ENCODE measurements at places on chromosomes 16 and 17. TPM values are rescaled to one million over a fixed set of nuclear protein-coding genes. Genes with fewer than 3 reads are reported as not detected.

CX3CL1 gene
- not detected for total RNA-seq

SULT1A2 gene
- not detected for total RNA-seq

SLFN12L gene
- total RNA-seq: not detected

MYH11 gene
- 0.10 TPM for total RNA-seq

ZNF423 gene
- total RNA-seq: 149 TPM

GRN gene
- 88.7 TPM for total RNA-seq

KRT31 gene
- not detected for total RNA-seq

CXCL16 gene
- total RNA-seq: not detected

TP53I13 gene
- 14.3 TPM for total RNA-seq

NFATC2IP gene
- 59.6 TPM for total RNA-seq

DEXI gene
- total RNA-seq: 37.3 TPM

SBK1 gene
- 117 TPM for total RNA-seq

CLEC18B gene
- 1.6 TPM for total RNA-seq

MT1X gene
- total RNA-seq: 9.5 TPM

PCGF2 gene
- total RNA-seq: 70.1 TPM

CHST6 gene
- 4.0 TPM for total RNA-seq

IL21R gene
- total RNA-seq: 0.86 TPM

KREMEN2 gene
- total RNA-seq: 12.8 TPM

CRHR1 gene
- total RNA-seq: 0.71 TPM

TP53TG3 gene
- not detected for total RNA-seq

RASD1 gene
- total RNA-seq: 140 TPM

KCNG4 gene
- total RNA-seq: not detected

SKAP1 gene
- total RNA-seq: not detected

ZNF771 gene
- 7.8 TPM for total RNA-seq

ARL5C gene
- not detected for total RNA-seq

SPATA32 gene
- total RNA-seq: not detected

WFIKKN2 gene
- total RNA-seq: 3.5 TPM

RAB11FIP4 gene
- 103 TPM for total RNA-seq

BTBD17 gene
- 310 TPM for total RNA-seq

SPOP gene
- 49.5 TPM for total RNA-seq

CARD14 gene
- 1.1 TPM for total RNA-seq

CES3 gene
- total RNA-seq: 4.1 TPM

SLFN11 gene
- not detected for total RNA-seq

C16orf96 gene
- total RNA-seq: 0.83 TPM

CACNA1H gene
- 161 TPM for total RNA-seq

TEKT5 gene
- not detected for total RNA-seq

IRX5 gene
- total RNA-seq: 4.7 TPM

C17orf67 gene
- not detected for total RNA-seq

TBX4 gene
- total RNA-seq: not detected
